ENCODE measurements at places on chromosomes 2 and 18.

- DNase-seq, result no peak
Observed at GRCh38 chr2:227308784-227309183, 16.3 kb upstream of the MFF start.

DNA sequence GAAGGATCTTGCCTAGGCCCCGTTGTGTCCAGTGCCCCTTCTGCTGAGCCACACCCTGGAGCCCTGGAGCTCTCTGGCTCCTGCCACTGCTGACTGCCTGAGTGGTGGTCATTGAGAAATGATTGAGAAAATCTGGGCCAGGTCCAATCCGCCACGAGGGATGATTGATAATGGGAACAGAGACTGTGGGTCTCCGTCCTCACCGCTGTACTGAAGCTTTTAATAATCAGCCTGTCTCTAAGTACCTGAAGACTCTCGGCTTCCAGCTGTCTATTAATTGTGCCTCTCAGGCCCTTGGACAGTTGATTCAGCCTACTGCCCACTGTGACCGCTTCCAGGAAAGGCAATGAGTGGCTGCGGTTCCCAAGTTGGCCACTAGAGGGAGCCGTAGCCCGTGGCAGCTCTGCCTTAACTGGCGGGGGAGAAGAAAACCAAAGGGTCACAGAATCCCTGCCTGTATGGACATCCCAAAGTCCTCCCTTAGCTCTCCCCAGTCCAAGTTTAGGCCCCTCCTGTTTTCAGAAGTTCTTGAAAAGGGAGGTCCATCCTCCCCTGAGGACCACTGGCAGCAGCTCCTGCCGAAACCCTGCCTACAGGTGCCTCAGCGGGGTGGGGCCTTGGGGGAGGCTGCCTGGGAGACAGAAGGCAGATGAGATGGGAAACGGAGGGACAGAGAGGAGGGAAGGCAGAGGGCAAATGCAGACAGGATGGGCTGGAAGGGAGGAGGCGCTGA, 213.6 kb downstream of the TNS1 start:
- DNase-seq, result peak; percentile 67

DNA sequence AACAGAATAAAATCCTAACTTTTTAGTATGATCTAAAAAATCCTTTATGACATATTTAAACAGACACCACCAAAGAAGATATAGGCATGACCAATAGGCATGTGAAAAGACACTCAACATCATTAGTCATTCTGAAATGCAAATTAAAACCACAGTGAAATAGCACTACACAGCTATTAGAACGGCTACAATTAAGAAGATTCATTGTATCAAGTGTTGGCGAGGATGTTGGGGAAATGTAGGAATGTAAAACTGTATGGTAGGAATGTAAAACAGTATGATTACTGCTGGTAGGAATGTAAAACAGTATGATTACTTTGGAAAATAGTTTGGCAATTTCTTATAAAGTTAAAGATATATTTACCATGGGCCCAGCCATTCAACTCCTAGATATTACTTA, 253.3 kb upstream of the TCF4 start:
- no peak for DNase-seq

DNA sequence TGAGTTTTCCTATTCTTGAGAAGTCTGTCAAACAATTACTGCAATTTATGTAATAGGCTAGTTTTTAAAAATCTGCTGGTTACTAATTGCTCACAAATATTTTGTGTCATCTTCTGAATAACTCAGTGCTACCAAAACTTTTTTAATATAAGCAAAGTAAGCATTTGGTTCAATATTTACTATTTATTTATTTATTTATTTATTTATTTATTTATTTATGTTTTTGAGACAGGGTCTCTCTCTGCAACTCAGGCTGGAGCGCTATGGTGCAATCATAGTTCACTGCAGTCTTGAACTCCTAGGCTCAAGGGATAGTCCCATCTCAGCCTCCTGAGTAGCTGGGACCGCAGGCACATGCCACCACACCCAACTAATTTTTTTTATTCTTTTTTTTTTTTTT, 60.4 kb upstream of the CDH20 start:
- DNase-seq, result no peak

DNA sequence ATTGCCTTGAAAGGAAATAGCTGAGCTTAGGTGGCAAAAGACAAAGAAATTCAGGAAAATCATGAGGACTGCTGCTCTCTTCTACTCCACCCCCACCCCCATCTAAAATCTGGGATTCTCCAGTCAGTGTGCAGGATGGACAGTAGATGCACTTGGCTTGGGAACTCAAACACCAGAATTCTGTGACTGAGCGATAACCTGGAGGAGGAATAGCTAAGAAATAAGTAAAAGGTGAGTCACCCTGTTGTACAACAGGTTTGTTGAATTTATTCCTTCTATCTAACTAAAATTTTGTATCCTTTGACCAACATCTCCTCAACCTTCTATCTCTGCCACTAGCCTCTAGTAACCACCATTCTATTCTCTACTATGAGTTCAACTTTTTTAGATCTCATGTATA, 1029.9 kb upstream of the ACVR2A start:
- no peak for DNase-seq

DNA sequence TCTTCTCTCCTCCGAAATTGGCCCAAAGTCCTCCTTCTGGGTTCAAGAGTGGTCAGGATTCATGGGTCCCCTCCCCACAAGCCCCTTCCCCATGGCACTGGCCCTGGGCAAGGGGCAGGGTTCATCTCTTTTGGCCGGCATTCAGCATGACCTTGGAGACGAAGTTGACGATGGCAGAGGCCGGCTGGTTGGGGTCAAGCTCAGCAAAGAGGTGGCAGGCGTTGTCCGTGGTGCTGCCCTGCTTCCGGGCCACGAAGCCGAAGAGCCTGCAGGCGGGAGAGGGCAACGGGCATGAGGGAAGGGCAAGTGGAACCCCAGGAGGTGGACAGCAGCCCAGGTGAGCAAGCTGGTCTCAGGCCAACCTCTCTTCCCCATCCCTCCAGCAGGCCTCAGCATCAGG, 198.5 kb downstream of the TNS1 start:
- no peak for DNase-seq

- DNase-seq, result no peak
Observed at GRCh38 chr18:80106482-80107051, 2.5 kb upstream of the ADNP2 start.

- DNase-seq, result no peak
Observed at GRCh38 chr2:141393214-141393545, 737.6 kb downstream of the LRP1B start.

- DNase-seq, result peak; percentile 27
Observed at GRCh38 chr2:134148843-134149472, 104.9 kb upstream of the MGAT5 start.

GRCh38 chr18:35998967-35999366, 26.5 kb downstream of the RMP24 start:
- DNase-seq, result peak; percentile 29

GRCh38 chr2:210224941-210225672, at the start of gene ACADL:
ACADL (minus strand) TSS chr2:210225447; CDS start chr2:210225263, 184 bp downstream.
- DNase-seq, result peak; percentile 27

GRCh38 chr2:101190747-101191516, 39.8 kb upstream of the TBC1D8 start:
- DNase-seq, result no peak

DNA sequence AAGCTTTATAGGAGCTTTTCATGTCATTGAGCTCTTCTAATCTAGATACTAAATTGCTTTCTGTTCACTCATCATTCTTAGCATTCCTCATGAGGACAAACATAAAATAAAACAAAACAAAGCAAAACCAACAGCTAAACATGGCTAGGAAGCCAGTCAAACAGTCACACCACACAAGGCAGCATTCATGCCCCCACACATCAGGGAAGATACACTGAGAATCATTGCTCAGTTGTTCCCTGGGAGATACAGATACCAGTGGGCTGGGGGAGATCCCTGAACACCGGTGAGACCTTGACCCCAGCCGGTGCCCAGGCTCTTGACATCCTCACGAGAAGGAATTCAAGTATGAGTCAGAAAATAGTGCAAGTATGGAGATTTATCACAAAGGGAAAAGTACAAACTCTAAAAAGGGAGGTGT, 177.9 kb upstream of the ARL4C start:
- no peak for DNase-seq

DNA sequence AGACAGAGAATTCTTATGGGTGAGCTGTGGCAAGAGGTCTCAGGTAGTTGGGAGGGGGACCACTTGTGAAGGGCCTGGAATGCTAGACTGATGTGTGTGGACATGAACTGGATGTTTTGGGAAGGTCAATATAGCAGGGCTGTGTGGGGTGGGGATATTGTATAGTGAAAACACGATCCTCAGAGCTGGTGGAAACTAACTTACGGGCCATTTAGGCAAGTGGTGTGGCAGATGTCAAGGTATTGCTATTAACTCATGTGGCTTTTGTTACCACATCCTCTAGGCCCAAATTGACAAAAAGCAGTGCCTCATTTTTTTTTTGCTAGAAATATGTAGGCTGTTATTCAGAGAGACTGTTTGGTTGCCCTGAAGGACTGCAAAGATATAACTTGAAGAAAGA, 8.0 kb upstream of the GALNT1 start:
- DNase-seq, result no peak

- DNase-seq, result no peak
Observed at GRCh38 chr2:37013315-37013641, 46.9 kb upstream of the STRN start.

DNA sequence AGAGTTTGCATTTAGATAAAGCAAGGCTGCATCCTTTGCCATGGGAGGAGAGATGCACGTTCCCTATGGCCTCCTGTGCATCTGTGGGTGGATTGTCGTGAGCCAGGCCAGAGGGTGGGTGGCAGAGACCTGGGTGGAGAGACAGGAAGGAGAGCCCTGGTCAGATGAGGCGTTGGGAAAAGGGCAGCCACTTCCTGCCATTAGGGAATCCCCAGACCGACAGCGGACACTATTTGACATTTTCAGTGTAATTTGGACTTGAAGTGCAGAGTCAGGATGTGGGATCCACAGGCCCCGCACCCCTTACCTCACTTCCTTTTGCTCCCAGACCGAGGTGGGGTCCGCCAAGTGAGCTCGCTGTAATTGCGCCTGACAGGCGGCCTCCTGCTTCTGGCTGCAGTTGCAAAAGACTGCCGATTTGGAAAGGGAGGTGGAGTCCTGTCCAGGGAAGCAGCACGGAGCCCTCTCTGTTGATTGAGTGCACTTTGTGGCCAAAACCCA, 150.0 kb downstream of the DYSF start:
- DNase-seq, result no peak

GRCh38 chr2:169258045-169258601, 104.2 kb downstream of the LRP2 start:
- no peak for DNase-seq

DNA sequence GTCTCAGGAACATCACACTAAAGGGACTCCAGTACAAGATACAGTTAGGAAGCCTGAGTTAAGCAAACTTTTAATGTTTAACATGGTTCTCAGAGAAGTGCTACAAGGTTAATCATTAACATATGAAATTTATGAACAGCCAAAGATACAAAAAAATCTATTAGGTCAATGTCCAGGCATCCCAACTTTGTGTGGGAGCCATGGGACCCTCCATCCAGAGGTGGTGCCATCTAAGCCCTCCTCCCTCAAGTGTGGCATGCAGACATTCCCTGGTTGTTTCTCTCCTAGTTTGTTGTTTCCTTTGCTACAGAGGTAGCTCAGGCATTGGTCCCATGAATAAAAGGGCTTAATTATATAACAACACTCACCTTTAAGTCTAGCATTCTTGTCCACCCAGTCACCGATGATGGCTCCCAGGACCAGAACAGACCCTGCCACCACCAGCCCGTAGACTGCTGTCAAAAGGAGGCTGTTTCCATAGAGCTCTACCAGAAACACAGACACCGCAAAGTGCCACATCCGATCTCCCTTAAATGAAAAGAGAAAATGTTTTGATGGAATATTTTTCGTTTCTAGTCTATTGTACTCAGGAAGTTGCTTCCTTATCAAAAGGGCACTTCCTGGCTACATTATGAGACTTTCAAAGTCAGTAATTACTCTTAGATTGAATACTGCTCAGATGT, 5.7 kb downstream of the SLC40A1 start:
- DNase-seq, result no peak

GRCh38 chr2:129734343-129735034, 245.0 kb upstream of the RAB6C start:
- DNase-seq, result no peak

- DNase-seq, result no peak
Observed at GRCh38 chr2:17101596-17101995, 416.6 kb downstream of the RAD51AP2 start.

GRCh38 chr2:118148133-118148532, 59.9 kb downstream of the INSIG2 start:
- no peak for DNase-seq

GRCh38 chr18:21747268-21747667, 6.7 kb downstream of the MIB1 start:
- no peak for DNase-seq

GRCh38 chr2:239021224-239021623, 173.3 kb downstream of the TWIST2 start:
- no peak for DNase-seq

DNA sequence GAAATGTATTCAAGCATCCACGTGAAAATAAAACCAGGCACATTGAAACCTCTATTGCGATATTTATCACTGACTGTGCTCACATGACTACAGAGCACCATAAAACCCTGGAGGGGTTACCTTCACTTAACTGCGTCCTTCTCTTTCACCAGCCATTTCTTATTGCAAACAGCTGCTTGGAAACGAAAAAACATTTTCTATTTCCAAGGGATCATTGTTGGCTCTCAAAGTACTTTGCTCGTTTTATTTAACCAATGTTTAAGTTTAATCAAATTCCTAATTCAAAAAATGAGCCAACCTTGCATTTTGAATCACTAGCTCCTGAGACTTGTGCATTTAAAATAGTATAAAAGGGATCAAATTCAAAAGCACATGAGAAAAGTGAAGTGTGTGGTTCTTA, 134.4 kb downstream of the OSR1 start:
- no peak for DNase-seq

GRCh38 chr2:155218292-155218924, 519.9 kb downstream of the KCNJ3 start:
- DNase-seq, result no peak

- DNase-seq, result no peak
Observed at GRCh38 chr2:29420999-29421782, 306.0 kb downstream of the CLIP4 start.

GRCh38 chr2:239252801-239253200, 148.0 kb downstream of the HDAC4 start:
- DNase-seq, result no peak

DNA sequence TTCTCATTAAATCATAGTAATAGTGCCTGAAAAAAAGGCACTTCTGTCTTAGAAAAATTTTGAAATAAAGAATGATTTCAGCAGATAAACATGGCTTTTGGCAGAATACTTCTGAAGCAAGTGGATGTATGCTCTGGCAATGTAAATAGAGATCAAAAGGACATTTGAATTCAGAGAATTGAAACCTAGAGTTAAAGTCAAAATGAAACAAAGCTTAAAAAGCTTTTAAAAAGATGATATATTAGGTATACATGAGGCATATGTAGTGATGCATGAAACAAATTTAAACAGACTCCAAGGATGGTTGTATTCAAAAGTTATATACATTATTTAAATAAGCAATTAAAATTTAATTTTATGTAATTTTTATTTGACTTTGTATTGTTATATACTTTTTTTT, 1344.5 kb upstream of the TMEFF2 start:
- no peak for DNase-seq

GRCh38 chr2:69741575-69742321, at the start of gene ANXA4:
ANXA4 (plus strand) TSS chr2:69742134; CDS start chr2:69781566, 39,432 bp downstream.
- DNase-seq, result peak; percentile 79

GRCh38 chr2:147558620-147559019, 286.2 kb upstream of the ACVR2A start:
- no peak for DNase-seq

- no peak for DNase-seq
Observed at GRCh38 chr2:180411661-180412060, 404.6 kb upstream of the CWC22 start.

Measured in hematopoietic multipotent progenitor cell treated with erythropoietin and hydrocortisone succinate and interleukin-3 and kit ligand, for 8 days (in vitro differentiated cells).